ENCODE measurements at places on chromosomes 11 and 22.

- DNase-seq, result no peak
These were observed 64.2 kb downstream of the MICAL2 start for GRCh38 chr11:12174477-12175143.

- DNase-seq, result no peak
These were observed 24.3 kb downstream of the MPPED1 start for GRCh38 chr22:43435851-43436811.

DNA sequence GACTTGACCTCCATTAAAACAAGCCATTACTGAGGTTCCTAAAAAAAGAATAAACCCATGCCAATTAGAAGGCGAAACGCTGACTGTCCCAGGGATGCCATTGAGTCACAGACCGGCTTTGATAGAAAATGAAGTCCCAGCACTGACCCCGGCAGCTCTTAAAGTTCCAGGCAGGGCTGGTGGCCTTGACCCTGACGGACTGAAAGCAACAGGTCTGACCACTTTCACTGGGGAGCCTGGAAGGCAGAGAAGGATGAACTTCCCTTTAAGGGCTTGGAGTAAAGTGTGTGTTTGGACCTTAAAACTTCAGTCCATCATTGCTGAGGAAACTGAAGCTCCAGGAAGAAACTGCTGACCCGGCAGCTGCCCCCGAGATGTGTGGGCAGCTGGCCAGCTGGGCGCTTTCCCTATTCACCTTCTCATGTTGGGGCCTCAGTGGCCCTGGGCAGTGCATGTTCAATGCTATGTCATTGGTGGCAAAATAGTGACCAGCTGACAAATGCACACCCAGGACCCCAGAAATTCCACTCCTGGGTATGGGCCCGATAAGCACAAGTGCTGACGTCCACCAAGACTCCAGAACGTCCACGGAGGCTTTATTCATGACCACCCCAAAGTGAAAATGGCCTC is 18.9 kb upstream of the EFCAB6 start:
- no peak for DNase-seq

DNA sequence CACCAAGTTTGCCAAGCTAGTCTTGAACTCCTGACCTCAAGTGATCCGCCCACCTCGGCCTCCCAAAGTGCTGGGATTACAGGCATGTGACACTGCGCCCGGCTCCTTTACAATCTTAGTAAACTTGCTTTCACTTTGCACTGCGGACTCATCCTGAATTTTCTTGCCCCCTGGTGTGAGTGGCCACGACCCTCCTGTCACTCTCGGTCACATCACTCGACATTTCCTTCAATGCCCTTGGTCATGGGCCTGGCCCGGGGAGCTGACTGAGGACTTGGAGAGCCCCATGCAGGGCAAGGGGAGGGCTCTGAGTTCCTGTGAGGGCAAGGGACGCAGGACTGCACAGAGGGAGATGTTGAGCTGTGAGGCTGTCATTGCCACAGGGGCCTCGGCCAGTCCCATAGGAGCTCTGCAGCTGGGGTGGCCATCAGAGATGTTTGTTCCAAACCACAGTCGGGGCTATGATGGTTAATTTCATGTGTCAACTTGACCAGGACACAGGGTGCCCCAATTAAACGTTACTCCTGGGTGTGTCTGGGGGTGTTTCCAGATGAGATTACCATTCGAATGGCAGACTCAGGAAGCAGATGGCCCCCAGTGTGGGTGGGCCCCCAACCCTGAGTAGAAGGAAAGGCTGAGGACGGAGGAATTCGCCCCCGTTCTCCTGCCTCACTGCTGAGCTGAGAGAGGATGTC is 21.2 kb downstream of the A4GALT start:
- no peak for DNase-seq

- DNase-seq, result no peak
These were observed 23.4 kb downstream of the SNX19 start for GRCh38 chr11:130892861-130893260.

- DNase-seq, result no peak
These were observed 9.3 kb upstream of the ANKRD13D start for GRCh38 chr11:67279589-67280340.

DNA sequence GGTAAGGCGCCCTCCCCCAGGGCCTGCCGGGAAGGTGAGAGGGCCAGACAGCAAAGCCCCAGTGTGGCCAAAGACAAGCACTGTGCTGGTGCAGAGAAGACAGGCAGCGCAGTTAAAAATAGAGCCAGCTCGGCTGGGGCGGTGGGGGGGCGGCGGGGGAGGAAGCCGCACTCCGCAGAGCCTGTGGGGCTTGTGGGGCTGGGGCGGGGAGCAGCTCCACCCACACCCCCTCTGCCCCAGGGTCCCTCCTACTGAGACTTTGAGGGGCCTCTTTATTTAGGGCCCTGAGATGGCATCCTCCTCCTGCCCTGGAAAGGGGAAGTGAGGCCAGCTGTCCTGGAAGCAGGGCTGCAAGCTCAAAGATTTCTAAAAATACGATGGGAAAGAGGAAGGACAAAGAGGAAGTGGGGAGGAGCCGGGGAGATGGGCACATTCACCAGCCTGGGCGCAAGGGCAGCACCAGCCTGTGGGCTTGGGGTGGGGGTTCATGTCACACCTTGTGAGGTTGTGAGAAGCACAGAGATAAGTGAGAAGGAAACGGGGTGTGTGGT is 2.6 kb downstream of the CYTH4 start:
- peak; percentile 93 for DNase-seq

- peak; percentile 71 for DNase-seq
These were observed 780.9 kb downstream of the BRD1 start for GRCh38 chr22:49046546-49047361.

GRCh38 chr11:119434591-119435330 is 11.8 kb upstream of the THY1 start:
- DNase-seq, result no peak

- no peak for DNase-seq
These were observed 36.0 kb downstream of the FAM83F start for GRCh38 chr22:40030758-40031095.

GRCh38 chr22:48309115-48309705 is 1518.5 kb downstream of the BRD1 start:
- no peak for DNase-seq

DNA sequence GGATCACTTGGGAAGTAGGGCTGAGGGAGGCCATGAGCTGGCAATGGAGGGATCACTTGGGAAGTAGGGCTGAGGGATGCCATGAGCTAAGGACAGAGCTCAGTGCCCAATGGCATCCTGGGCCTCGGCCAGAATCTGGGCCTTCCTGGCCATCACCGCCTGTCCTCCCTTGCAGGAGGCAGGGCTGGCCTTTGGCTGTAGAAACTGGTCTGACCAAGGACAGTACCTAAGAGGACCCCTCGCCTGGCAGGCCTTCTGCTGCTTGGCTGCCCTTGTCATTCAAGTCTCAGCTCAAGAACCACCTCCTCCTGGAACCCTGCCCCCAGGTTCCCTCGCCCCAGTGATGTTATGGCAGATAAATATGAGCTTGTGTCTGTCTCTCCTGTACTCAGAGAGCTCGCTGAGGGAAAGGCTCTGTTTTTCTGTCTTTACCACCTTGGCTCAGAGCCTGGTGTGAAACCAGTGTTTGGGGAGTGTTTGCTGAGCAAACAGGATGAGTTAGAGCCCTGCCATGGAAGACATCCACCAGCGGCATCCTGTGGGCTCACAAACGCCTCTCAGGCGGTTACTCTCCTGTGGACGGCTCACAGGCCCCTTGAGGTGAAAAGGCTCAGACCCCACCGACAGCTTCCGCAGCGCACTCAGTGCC is 19.3 kb upstream of the RASL10A start:
- DNase-seq, result no peak

- no peak for DNase-seq
These were observed 9.0 kb upstream of the RRM1 start for GRCh38 chr11:4085575-4085974.

DNA sequence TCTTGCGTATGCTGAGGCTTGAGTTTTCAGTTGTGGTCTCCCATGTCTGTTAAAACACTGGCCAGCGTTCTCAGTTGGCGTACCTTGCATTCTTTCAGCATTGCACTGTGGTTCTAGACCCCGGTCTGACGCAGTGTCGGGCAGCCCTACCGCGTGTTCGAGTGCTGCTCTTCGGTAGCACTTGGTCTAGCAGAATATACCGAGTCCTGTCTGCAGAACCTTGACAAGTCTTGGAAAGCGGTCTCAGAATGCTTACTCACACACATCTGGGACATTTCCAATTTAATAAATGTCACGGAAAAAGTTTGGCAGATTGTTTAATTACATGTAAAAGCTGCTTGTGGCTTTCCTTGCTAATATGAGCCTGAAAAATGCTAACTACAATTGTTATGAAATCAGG is 32.6 kb downstream of the PPFIA1 start:
- DNase-seq, result no peak

GRCh38 chr11:129215506-129216245 is 23.6 kb upstream of the ARHGAP32 start:
- no peak for DNase-seq

DNA sequence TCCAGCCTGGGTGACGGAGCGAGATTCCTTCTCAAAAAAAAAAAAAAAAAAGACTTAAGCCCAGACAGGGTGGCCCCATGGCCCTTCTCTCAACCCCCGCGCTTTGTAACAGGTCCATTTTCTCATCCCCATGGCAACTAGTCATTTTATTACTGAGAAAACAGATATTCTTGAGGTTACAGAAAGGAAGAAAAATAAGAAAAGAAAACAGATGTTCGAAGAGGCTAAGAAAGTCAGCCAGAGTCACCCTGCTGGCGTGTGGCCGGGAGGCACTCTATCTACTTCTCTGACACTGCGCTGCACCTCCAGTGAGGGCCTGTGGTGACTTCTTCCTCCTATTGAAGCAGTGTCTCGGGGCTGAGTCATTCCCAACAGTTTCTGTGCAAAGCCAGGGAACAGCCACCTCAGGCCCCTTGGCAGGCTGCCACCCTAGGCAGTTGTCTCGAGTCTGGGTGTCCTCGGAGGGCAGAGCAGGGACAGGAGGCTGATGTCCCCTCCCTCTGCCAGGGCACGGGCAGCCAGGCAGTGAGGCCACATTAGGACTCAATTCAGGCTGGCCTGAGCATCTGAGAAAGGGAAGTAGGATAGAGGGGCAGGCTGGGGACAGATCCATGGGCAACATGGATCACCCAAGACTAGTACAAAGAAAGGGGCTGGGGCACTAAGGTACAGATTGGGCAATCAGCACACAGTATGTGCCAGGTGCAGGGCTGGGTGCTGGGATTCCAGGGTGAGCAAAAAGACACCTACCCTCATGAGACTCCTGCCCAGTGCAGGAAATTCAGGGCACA is 16.4 kb upstream of the SYVN1 start:
- no peak for DNase-seq

DNA sequence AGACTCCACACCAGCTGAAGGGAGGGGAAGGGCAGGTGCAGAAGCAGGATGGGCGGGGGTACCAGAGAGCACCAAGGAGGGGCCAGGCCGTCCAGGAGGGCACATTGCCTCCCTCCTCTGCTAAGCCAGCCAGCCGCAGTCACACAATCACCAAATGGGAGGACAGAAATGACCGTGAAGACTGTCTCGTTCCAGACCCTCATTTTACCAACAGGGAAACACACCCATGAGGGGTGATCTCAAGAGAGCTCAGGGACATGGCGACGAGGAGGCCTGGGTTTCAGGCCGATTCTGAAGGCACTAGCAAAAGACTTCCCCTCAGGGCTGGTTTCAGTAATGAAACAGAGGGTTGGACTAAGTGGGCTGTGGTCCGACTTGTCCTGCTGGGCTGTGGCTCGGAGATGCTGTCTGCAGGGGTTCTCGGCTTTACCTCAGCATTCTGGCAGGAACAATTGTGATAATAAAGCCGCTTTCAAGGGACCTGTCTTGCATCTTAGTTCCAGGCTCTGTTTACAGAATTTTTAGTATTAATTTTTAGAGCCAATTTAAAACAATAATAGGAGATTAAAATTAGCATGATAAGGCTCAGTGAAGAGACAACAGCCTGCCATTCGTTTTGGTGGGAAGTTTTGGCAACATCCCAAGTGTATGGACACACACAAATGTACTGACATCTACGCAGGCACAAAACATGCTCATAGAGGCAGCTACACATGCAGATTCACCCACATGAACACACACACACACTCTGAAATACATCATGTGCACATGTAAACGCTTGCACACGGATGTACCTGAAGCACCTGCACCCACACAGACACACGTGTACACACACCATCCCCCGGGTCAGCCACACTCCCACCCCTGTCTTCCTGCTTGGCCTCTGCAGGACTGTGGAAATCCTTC is 2.0 kb upstream of the B3GAT1 start:
- DNase-seq, result no peak

DNA sequence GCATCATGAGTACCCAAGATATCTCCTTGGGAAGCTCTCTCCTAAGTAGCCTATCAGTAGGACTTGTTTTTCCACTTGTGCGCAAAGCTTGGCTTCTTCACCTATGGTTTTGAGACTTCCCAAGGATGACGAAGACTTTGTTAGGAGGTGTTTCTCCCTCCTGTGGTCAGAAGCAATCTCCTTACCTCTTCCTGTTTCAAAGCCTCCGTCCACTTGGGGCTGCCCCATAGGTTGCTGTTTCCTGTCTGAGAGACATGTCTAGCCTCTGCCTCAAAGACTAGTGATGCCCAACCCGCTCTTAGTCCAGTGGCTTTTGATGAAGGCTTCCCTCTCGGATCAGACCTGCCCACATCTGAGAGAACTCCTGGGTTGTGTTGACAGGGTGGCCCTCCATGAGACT is 92.9 kb downstream of the TRAF6 start:
- DNase-seq, result no peak

- no peak for DNase-seq
These were observed 5.0 kb downstream of the OR10A5 start for GRCh38 chr11:6850526-6850925.

GRCh38 chr11:45684440-45684839 is 19.0 kb upstream of the CHST1 start:
- no peak for DNase-seq

DNA sequence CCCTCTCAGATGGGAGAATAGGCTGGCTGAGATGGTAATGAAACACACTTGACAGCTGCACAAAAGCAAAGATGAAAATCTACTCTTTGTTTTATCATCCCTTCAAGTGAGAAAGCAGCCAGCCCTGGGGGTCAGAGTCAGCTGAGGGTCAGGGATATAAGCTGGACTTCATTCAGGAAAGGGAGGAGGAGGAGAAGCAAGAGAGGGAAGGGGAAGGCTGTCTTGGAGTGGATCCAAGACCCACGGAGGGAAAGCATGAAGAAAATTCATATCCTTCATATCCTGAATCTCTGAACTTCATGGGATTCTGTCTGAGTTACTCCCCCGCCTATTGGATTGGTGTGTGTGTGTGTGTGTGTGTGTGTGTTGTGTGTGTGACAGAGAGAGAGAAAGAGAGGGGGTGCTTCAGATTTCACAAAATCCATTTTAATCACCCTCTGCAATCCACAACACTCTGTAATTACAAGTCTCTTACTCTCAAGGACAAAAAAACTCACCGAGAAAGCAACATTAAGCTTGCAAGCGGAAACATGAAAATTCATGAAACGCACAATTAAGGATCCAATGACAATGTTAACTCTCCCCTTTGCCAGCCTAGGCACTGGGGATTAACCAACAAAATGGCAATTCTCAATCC is 327.7 kb downstream of the TENM4 start:
- no peak for DNase-seq
